GM20000 (cell line): ENCODE measurements at places on chromosomes 4 and X.

DNA sequence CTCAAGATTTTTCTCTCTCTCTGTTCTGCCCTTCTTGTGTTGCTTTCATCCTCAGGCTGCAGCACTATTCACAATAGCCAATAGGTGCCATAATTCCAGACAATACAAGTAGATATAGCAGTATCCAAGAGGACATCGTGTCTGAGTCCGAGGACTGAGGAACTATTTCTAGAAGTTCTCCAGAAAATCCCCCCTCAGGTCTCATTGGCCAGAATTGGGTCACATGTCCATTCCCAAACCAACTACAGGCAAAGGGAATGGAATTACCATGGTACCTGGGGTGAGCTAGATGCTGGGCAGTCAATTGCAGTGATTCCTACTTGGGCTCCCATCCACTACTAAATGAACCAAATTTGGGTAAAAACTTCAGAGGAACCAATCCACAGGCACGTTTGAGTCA, 301.9 kb upstream of the RASGEF1B start:
- no peak for DNase-seq

GRCh38 chr4:82852751-82853285, 38.1 kb downstream of the SEC31A start:
- DNase-seq = no peak

DNA sequence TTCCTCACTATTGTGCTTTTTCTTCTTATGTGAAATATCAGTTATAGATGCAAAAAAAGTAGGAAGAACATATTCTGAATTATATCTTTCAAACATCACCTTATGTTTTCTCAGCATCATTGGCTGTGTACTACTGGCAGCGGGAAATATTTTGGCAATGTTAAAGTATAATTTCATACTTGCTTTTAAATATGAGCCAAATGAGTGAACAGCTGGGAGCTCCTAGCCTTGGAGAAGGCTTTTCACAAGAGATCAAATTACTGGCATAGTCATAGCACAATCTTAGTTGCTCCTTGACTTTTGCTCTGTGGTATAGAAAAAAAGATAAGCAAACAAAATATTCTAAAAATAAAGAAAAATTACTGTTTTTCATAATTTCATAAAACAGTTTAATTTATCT, 1575.8 kb upstream of the PABPC4L start:
- DNase-seq = no peak

GRCh38 chrX:130083107-130083490, 27.2 kb downstream of the ELF4 start:
- no peak for DNase-seq

GRCh38 chr4:57462843-57463242, 352.7 kb upstream of the IGFBP7 start:
- no peak for DNase-seq

DNA sequence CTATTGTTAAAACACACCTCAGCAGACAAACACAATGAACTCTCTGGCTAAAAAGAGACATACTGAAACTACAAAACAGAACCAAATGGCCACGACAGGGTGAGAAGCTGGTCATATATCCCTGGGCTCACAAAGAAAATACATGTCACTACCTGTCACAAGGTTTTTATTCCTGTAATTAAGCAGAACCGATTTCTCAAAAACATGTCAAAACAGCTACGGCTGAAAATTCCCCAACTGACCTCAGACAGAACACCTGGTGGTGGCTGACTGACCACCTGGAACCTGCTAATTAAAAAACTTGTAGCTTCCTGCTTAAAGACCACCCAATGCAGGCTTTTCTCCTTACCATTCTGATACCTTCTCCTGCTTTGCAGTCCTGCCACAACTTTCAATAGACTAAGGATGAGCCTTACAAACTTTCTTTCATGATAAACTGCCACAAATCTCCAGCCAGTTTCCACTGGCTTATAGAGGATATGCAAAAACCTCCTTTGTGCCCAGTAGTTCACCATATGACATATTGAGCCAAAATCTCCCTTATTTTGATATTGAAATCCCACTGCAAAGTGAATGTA, 571.9 kb downstream of the SPOCK3 start:
- DNase-seq = peak; percentile 18

DNA sequence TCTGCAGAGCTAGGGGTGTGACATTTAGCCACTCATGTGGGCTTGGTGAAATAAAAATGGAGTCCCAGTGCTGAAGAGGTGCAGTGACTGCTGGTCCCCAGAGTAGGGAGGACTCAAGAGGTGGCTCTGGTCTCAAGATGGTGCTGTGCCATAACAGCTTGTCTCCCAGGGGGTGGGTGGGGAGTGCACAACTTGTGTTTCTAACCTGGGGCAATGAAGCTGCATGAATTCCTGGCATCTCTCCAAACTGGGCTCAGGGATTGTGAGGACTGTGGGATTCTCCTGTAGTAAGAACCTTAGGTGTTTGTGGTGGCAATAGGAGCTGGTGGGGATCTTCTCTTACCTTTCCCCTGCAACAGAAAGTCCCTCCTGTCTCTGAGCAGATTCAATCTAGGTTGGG, 278.9 kb upstream of the SFRP2 start:
- no peak for DNase-seq

GRCh38 chr4:30754021-30754420, 33.9 kb downstream of the PCDH7 start:
- no peak for DNase-seq

- no peak for DNase-seq
Measured at GRCh38 chr4:7655511-7656243, 220.9 kb upstream of the PSAPL1 start.

DNA sequence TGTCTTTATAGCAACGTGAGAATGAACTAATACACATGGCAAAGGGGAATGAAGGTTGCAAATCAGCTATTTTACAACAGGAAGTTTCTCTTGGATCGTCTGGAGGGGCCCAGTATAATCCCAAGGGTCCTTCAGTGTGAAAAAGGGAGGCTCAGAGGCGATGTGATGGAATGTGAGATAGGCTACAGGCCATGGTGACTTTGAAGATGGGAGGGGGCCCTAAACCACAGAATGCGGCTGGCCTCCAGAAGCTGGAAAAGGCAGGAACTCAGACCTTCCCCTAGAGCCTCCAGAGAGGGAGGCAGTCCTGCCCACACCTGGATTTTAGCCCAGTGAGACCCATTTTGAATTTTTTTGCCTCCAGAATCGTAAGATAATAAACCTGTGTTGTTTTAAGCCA, 69.4 kb upstream of the PGM2 start:
- DNase-seq = no peak

DNA sequence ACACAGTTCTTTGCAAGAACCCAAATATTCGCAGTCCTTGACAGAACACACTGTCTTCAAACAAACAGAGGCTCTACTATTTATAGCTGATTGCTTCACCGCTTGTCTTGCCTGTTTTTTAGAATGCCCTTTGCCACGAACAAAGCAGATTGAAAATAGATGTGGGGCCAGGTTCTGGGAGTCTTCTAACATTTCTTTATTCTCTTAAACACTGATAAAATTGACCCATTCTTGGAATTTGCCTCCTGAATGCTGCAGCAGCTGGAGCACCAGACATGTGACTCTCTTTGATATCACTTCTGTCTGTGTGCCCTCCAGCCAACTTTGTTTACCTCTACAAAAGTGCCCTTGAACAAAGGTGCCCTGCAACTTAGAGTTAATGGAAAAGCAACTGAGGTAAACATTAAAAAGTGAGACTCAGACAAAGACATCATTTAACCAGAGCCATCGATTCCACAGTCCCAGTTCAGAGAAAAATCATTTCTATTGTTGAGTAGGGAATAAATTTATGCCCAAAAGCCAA, 64.2 kb upstream of the SPP1 start:
- DNase-seq = no peak

- DNase-seq = no peak
Measured at GRCh38 chrX:23008431-23009099, 8.8 kb downstream of the DDX53 start.
